ENCODE measurements at places on chromosomes 3 and 15.

DNA sequence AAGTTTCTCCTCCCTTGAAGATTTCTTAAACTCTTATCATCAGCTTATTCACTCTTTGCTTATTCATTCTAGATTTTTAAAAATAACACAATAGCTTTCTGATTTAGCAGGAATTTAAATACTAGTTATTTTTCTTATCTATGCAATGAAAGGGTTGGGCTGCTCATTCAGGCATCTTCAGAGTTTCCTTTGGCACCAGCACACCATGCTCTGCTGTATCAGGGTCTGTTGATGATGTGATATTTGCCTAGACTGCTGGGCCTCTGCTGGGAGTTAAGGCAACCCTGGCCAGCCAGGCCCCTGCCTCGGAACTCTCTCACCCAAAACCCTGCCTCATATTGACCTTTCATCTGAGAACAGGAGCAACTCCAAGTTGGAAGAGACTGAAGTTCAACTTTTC lies 35.0 kb downstream of the DRD3 start:
- no peak for DNase-seq

DNA sequence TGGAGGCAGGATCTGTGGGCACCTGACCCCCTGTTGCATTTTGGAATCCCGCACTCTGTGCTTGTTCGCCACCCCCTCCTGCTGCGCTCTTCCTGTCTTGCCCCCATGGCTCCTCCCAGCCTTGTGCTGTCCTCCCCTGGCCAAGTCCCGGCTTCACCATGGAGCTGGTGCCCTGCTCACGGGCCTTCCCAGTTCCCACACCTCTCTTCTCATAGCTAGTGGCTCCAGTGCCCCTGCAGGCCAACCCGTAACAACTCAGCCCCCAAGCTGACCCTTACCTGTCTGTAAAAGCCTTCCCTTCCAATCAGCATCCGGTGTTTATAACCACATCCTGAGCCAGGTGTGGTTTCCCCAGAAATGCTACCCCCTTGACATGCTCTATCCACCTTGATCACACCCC lies 407.7 kb upstream of the C2CD4B start:
- DNase-seq: no peak

- DNase-seq: no peak
Measured at GRCh38 chr3:169218314-169218983, 445.1 kb downstream of the MECOM start.

GRCh38 chr15:46855388-46855787 lies 861.9 kb upstream of the SEMA6D start:
- no peak for DNase-seq

GRCh38 chr3:9260305-9260704 lies 10.9 kb upstream of the SRGAP3 start:
- DNase-seq: no peak

GRCh38 chr15:40314723-40315276 lies 7.1 kb upstream of the PLCB2 start:
- DNase-seq: no peak
